ENCODE measurements at places on chromosomes 3 and 15.

DNA sequence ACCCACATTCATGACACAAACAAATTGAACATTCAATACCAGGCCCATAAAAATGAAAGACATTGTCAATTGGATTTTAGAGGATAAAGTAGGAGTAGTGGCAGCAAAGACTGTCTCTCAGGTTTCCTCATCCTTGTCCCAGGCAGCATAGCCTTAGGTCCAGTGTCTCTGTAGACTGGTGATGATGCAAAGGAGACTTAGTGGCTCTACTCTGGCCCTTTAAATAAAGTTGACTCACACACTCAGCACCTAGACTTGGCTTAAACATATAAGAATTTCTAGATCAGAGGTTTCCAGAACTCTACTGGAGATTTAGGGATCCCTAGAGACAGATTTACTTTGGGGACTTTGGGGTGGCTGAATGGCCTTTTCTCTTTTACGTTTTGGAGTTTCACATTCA, 166.6 kb downstream of the NR1D2 start:
- DNase-seq = no peak

DNA sequence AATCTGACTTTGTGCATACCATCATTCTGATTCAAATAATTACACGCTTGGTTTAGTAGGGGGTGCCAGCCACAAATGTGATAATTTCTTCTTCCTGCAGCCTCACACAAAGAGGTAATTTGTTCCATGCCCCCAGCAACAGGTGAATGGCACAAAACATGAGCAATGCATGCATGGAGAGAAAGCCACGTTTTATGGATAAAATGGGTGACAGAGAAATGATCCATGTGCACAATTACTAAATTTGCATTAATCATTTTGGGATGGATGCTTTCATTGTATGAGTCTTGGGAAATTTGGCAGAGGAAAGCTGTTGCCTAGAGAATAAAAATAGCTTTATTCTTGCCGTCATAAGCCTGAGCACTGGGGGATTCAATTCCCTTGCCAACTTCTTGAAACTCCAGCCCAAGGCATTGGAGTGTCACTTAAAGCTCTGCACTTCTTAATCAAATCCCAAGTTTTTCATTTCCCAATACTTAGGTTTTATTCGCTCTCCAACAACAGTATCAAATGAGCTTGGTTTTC, 411.6 kb downstream of the GBE1 start:
- no peak for DNase-seq

DNA sequence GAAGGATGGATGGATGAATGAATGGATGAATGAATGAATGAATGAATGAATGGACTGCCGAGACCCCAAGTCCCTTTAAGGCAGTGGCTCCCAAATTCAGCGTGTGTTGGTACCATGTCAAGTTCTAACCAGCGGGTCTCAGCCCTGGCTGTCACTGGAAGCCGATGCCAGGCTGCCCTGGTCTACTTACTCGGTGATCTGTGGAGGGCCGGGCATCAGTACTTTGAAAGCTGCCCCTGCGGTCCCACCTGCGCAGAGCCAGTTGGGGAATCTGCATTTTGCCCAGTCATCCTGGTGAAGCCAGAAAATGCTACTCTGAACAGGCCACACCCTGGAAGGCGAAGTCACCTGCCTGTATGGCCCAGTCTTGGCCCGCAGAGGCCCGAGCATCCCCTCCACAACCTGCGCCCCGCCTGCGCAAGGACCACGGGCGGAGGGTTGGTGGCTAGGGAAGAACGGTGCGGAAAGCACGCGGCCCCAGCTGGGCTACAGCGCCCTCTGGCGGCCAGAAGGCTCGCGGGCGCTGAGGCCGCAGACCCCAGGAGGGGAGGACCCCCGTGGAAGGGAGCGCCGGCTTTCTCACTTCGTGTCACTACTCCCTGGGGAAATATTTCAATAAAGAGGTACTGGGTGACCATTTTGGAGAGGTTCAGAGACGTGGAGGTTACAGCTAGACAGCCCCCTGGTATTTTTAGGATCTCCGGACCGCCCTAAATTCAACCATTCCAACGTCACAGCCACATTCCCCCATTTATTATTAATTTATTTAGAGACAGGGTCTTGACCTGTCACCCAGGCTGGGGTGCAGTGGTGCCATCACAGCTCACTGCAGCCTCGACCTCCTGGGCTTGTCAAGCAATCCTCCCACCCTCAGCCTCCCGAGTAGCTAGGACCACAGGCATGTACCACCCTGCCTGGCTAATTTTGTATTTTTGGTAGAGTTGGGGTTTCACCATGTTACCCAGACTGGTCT, 34.9 kb downstream of the PRKCD start:
- DNase-seq = no peak

DNA sequence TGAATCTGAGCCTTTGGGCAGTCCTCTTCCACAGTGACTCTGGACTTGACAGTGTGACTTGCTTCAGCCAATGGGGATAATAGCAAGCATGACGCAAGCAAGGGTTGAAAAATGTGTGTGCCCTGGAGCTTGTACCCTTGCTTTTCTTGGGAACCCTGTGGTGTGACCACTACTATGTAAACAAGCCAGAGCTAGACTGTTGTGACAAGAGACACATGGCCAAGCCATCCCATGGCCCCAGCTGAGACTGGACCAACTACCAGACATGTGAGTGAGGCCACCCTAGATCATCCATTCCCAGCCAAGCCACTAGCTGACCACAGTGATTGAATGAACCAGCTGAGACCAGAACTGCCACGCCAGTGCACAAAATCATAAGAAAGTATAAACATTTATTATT, 11.8 kb downstream of the MYO1E start:
- no peak for DNase-seq

Measured in NCI-H2029 treated with DMSO at 0.1 percent for 48 hours (cell line).